ENCODE measurements at places on chromosomes 2 and 18.

GRCh38 chr2:198162276-198162675, 357.9 kb downstream of the PLCL1 start:
- no peak for DNase-seq

GRCh38 chr2:233147136-233147828, 87.1 kb downstream of the INPP5D start:
- peak; percentile 29 for DNase-seq

GRCh38 chr2:203209538-203209937, 29.3 kb upstream of the CYP20A1 start:
- no peak for DNase-seq

DNA sequence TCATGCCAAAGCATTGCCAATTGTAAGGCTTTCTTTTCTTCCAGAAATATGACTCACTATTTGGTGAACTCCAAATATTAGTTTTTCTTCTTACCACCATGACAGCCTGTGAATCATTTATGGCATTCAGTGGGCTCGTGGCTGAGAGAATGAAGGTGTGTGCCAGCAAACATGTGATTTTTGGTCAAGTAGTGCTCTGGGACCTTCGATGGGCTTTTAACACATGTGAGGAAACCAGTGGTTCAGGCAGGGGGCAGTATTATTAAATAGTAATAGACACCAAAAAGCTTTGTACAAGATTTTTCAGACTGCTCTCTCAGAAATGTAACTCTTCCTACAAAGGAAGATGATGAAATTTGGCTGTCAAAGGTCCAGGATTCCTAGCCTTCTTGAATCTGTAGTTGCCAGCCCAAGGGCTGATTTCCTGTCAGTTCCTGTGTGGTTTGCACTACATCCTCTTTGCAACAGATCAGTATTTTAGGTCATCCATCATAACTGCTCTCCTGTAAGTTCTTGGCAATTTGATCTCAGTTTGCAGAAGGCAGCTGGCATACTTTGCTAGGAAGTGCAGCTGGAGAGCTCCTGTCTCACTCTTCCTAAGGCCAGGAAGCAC, 64.3 kb downstream of the BABAM2 start:
- peak; percentile 98 for DNase-seq

- DNase-seq = no peak
These were observed 234.9 kb upstream of the SMAD7 start for GRCh38 chr18:49185623-49186022.

DNA sequence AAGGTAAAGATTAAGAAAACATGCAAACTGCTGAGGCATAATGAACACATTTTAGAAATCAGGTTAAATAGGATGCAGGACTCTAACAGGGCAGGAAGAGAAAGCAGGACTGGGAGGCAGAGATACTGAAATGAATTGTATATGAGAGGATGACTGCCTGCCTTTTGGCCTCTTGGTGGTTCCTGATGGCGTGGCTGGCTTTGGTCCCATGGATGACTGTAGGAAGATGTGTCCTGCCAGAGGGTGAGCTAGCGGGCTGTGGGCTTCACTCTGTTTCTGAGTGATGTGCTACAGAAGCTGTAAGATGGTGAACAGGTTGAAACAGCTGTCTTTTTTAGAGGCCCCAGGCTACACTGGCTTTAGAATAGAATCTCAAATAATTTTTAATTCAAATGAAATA, 517.0 kb downstream of the SLC4A3 start:
- no peak for DNase-seq

GRCh38 chr18:51867767-51868166, 472.2 kb upstream of the DCC start:
- peak; percentile 7 for DNase-seq

DNA sequence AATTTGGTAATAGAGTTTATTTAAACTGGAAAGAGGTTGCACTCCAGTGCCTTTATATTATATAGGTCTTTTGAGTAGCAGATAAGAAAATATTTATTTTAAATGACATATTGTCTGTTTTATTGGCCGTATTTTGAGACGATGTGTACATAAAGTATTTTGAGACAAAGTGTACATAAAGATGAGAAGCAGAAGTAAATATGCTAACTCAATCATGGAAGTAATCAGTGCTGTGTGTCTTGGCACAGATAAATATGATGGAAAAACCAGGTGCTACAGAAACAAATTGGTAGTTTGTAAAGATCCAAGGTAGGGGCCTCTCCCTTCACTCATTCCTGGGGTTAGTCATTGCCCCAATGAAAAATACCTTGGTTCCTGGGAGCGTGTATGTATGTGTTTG, 382.9 kb downstream of the DSEL start:
- no peak for DNase-seq

GRCh38 chr2:191746346-191747169, 68.6 kb downstream of the NABP1 start:
- no peak for DNase-seq

GRCh38 chr2:870426-870825, 80.2 kb upstream of the SNTG2 start:
- no peak for DNase-seq

Data from kidney capillary endothelial cell (primary cell).